ENCODE measurements at places on chromosomes 2 and 18. TPM values are rescaled to one million over a fixed set of nuclear protein-coding genes. Genes with fewer than 3 reads are reported as not detected.

TMEM37 gene
- 0.13 TPM for total RNA-seq

DUSP19 gene
- 4.6 TPM for total RNA-seq

HOXD4 gene
- 0.06 TPM for total RNA-seq

FSHR gene
- total RNA-seq = not detected

ANKRD29 gene
- 4.9 TPM for total RNA-seq

GPAT2 gene
- total RNA-seq = 5.8 TPM

ACKR3 gene
- 6.0 TPM for total RNA-seq

CHRND gene
- total RNA-seq = not detected

IL18R1 gene
- 0.75 TPM for total RNA-seq

C2orf69 gene
- 5.8 TPM for total RNA-seq

PAX8 gene
- 0.13 TPM for total RNA-seq

PROM2 gene
- total RNA-seq = 0.19 TPM

POTEC gene
- not detected for total RNA-seq

ACTR1B gene
- total RNA-seq = 58.3 TPM

SNTG2 gene
- total RNA-seq = not detected
